ENCODE measurements at places on chromosomes 1 and 21.

GRCh38 chr1:189657715-189658114 lies 819.9 kb downstream of the BRINP3 start:
- no peak for DNase-seq

DNA sequence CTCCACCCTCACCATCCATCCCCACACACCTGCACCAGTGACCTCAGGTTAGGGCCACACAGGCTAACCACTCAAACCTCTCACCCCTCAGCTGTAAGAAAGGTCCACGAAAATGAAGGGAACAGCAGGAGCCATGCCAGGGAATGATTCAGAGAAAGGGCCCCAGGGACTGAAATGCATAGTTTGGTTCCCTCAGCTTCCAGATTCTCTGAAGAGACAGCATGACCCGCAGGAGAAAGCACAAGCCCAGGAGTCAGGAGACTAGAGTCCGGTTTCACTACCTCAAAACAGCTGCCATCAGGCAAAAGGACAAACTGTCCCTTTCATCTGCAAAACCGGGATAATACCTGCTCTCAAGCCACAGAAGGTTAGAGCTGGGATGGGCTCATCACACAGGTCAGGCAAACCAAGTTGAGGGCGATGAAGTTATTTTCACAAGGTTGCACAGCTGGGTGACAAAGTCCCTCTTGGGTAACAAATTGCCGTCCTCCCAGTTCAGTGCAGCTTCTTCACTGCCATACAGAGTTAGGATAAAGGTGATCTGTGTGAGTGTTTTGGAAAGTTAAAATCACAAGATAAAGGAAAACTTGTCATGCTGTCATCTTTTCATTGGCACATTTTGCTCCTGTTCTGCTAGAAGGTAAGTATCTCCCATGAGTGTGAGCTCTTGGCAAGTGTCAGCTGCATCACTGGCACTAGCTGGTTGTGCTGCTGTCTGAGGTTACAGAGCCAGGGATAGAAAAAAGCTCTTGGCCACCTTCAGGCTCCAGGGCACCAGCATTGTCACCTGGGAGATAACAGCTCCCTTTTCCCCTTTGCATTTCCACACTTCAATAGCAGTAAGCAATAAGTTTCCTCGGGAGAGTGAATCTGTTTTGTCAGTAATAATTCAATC lies 120.4 kb downstream of the KCNH1 start:
- no peak for DNase-seq

GRCh38 chr1:51325391-51325790 lies 5.0 kb downstream of the TTC39A start:
- no peak for DNase-seq

- no peak for DNase-seq
Observed at GRCh38 chr1:234647245-234647644, 37.3 kb upstream of the IRF2BP2 start.

- DNase-seq: no peak
Observed at GRCh38 chr1:65894738-65895605, 102.3 kb downstream of the PDE4B start.

DNA sequence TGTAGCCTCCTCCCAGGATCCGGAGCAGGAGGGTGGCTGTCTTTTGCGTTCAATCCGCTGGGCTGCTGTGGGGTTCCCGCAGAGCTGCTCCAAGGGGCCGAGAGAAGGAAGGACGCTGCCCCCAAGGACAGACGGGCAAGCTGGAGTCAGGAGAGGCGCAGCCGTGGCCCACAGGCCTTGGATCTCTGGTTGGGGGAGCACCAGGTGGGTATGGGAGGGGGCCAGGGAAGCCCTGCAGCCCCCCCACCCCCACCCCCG lies 15.9 kb upstream of the SKI start:
- no peak for DNase-seq

GRCh38 chr1:17893891-17894631 lies 138.9 kb downstream of the ACTL8 start:
- no peak for DNase-seq

- no peak for DNase-seq
Observed at GRCh38 chr1:154348429-154349076, 23.2 kb downstream of the ATP8B2 start.

DNA sequence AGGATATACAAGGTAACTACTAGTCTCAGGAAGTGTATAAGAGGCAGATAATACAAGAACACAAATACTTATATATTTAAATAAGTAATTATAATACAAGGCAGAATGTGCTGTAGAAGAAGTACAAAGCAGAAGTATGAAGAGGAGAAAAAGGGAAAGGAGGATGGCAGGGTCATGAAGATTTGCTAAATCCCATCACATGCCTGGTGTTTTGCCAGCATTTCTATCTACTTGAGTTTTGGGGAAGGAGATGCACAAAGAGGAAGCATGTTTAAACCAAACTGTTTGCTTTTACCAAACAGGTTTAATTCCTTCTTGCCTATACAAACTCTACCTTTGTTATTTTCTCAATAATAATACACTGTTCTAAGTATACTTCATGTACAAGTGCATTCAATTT lies 60.9 kb upstream of the PODN start:
- DNase-seq: no peak

GRCh38 chr1:9842781-9843575 lies 19.2 kb upstream of the CLSTN1 start:
- DNase-seq: no peak

- DNase-seq: no peak
Observed at GRCh38 chr1:28447679-28448078, 58.2 kb upstream of the RCC1 start.

DNA sequence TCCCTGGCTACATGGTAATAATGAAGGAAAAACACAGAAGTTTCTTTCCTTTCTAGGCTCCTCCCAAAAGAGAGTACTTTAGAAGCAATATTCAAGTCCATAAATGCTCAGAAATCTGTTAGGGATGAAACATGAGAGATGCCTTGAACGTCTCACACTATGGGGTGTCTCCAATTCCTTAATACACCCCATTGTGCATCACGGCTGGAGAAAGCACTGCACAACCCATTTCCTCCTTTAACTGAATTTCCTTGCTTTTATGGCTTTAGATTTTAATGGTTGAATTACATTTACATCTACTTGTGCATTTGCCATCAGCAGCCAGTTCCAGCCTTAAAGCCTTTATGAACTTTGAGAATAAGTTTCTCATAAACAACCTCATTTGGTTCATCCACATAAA lies 498.9 kb upstream of the PTBP2 start:
- DNase-seq: no peak

DNA sequence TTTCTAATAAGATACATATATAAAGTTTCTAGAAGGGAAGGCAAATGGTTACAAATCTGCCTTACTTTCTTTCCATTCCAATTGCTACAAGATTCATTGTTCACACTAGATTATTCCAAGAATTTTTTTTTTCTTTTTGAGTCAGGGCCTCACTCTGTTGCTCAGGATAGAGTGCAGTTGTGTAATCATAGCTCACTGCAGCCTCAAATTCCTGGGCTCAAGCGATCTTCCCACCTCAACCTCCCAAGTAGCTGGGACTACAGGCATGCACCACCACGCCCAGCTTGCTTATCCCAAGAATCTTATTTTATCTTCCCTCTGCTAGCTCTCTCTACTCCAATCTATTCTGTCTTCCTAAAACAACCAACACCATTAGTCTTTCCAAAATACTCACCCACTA lies 81.8 kb downstream of the KIAA0319L start:
- DNase-seq: no peak

- DNase-seq: peak; percentile 26
Observed at GRCh38 chr1:176949033-176949662, 215.4 kb downstream of the ASTN1 start.

GRCh38 chr1:9684801-9685200 lies 33.3 kb downstream of the PIK3CD start:
- no peak for DNase-seq

- no peak for DNase-seq
Observed at GRCh38 chr1:22860883-22861385, 111.7 kb downstream of the LACTBL1 start.

GRCh38 chr1:200363264-200363933 lies 46.4 kb downstream of the ZNF281 start:
- no peak for DNase-seq

DNA sequence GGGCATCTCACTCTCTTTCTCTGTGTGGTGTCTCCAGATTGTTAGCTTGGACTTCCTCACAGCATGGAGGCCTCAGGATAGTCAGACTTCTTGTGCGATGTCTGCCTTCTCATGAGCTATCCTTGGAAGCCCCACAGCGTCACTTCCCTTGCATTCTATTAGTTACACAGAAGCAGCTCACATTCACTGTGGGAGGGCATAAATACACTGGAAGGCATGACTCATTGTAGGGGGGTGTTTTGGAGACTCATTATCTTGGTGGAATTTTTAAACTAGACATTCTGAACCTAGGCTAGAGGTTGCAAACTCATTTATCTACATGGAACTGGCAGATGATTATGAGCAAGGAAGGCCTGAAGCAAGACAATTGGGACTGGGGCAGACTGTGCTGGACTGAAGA lies 21.4 kb upstream of the FASLG start:
- DNase-seq: peak; percentile 56

DNA sequence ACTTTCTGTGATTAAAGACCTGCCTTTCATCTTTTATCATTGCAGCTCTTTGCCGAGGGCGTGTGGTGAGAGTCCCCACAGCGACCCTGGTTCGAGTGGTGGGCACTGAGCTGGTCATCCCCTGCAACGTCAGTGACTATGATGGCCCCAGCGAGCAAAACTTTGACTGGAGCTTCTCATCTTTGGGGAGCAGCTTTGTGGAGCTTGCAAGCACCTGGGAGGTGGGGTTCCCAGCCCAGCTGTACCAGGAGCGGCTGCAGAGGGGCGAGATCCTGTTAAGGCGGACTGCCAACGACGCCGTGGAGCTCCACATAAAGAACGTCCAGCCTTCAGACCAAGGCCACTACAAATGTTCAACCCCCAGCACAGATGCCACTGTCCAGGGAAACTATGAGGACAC lies 32.0 kb downstream of the PTGFRN start:
- DNase-seq: no peak

DNA sequence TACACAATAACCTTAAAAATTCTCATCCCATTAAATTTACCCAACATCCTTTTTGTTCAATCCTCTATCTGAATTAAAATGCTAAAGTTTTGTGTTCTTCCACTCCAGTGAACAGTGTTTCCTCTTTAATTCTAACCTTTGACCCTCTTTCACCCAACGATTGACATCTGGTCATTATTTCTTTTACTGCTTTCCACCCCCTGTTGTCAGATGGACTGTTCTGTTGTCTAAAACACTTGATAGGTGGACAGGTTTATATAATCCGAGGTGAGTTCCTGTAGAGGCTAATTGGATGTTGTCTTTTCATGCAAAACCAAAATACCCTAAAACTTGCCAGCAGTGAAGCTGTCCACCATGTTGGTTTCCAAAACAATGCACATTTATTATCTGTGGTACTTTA lies 73.4 kb upstream of the SERTAD4 start:
- DNase-seq: no peak

GRCh38 chr1:109546311-109547109 lies 1.9 kb upstream of the GNAI3 start:
- peak; percentile 88 for DNase-seq

DNA sequence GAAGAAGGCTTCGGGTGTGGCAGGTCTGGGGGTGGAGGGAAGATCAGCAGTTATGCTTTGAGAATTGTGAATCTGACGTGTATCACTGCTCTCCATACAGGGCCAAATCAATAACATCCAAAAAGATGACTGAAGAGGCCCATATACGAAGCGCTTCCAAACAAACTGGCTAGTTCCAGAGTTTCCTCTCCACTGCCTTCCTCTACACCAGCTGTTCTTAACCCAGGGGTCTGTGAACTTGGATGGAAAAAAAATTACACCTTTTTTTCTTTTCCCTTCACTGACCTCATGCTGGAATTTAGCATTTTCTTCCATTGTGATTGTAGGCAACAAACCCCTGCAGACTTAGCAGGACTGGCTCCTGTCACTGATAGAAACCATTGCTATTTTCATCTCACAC lies 77.1 kb upstream of the NBL1 start:
- DNase-seq: no peak

GRCh38 chr1:166490437-166490991 lies 323.7 kb upstream of the FAM78B start:
- no peak for DNase-seq

- DNase-seq: no peak
Observed at GRCh38 chr1:145980457-145980994, 15.9 kb downstream of the TXNIP start.

GRCh38 chr1:155086856-155087535 lies 8.4 kb downstream of the EFNA3 start:
- no peak for DNase-seq

GRCh38 chr1:89999208-89999607 lies 4.3 kb downstream of the ZNF326 start:
- DNase-seq: no peak

DNA sequence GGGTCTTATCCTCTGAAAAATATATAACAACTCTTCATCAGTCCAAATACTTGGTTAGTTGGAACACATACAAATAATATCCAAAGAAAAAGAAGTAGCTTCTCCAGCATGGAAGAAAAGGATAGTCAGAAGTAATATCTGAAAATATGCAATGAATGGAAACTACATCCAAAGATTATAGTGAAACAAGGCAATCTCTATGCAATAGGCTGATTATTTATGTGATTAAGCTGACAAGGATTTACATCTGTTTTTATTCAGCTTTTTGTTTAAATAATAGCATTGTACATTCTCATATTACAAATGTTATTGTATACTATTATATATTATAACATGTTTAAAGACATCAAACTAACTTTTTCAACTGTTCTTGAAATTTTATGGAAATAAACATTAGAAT lies 15.3 kb upstream of the TGFBR3 start:
- no peak for DNase-seq

- peak; percentile 35 for DNase-seq
Observed at GRCh38 chr1:109621379-109622136, 1.9 kb downstream of the AMPD2 start.

- no peak for DNase-seq
Observed at GRCh38 chr1:59377350-59377904, 80.5 kb downstream of the FGGY start.

DNA sequence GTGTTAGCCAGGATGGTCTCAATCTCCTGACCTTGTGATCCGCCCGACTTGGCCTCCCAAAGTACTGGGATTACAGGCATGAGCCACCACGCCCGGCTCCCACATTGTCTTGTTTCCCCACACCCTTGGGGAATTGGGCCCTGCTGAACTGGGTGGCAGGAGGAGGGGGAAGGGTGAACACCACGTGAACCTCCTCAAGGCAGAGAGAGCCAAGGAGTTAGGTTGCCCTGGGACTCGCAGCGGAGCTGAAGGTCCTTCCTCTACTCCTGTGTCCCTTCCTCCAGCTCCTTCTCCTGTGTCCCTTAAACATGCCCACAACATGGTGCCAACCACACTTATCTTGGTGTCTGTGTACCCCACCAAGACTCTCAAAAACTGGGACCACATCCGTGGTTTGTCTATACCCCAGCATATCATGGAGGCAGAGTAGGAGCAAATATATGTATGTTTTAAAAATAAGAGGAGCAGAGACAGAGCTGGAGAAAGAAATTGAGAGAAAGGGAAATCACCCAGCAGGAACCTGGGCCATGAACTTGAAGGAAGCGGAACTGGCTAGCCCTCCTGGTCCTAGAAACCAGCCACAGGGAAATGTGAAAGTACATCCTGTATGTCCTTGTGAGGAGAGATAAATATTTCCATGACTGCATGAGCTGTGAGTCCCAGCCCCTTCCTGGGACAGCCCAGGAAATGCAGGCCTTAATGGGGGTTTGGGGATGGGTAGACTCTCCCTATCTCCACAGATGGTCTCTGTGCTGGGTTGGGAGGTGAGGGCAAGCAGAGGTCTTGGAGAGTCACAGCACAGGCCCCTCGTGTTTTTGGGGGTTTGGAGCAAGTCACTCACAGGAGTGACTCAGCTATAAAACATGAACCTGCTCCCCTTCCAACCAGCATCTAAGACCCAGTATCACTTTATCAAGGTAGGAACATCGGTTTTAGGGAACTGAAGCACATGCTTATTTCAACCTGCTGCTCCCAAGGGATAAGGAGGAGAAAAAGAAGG lies 9.4 kb upstream of the TAL1 start:
- DNase-seq: no peak

GRCh38 chr1:109158433-109158832 lies 44.5 kb downstream of the ELAPOR1 start:
- DNase-seq: no peak

All from stimulated activated CD4-positive, alpha-beta T cell treated with anti-CD3 and anti-CD28 coated beads, Interleukin-1b, Interleukin-23, amount 100 ng/mL, for 48 hours (primary cell).